Activated T-cell treated with anti-CD3 and anti-CD28 coated beads, Interleukin-2, amount 50 U/mL, for 72 hours (primary cell): ENCODE measurements at places on chromosomes 5 and 9. TPM values are rescaled to one million over a fixed set of nuclear protein-coding genes. Genes with fewer than 3 reads are reported as not detected.

GCNT4 gene
- 4.5 TPM for total RNA-seq

KIF4B gene
- not detected for total RNA-seq

TMEM215 gene
- total RNA-seq = not detected

PCDHB15 gene
- not detected for total RNA-seq
